ENCODE measurements at places on chromosomes 1 and 21.

- no peak for DNase-seq
These were observed 3.3 kb downstream of the TTLL10 start for GRCh38 chr1:1176931-1177330.

- peak; percentile 62 for DNase-seq
These were observed 102.0 kb downstream of the BEND5 start for GRCh38 chr1:48674641-48675040.

- no peak for DNase-seq
These were observed 6.3 kb downstream of the KLHL21 start for GRCh38 chr1:6596351-6596750.

GRCh38 chr1:239723776-239724367 lies 337.5 kb downstream of the CHRM3 start:
- DNase-seq: no peak

- peak; percentile 64 for DNase-seq
These were observed 116.0 kb downstream of the TTLL7 start for GRCh38 chr1:83882906-83883305.

- DNase-seq: no peak
These were observed 54.3 kb upstream of the GALNT2 start for GRCh38 chr1:230012741-230013140.

GRCh38 chr1:229047840-229048620 lies 222.9 kb upstream of the RAB4A start:
- DNase-seq: no peak

- DNase-seq: no peak
These were observed 2.9 kb downstream of the NFYC start for GRCh38 chr1:40694353-40694874.

DNA sequence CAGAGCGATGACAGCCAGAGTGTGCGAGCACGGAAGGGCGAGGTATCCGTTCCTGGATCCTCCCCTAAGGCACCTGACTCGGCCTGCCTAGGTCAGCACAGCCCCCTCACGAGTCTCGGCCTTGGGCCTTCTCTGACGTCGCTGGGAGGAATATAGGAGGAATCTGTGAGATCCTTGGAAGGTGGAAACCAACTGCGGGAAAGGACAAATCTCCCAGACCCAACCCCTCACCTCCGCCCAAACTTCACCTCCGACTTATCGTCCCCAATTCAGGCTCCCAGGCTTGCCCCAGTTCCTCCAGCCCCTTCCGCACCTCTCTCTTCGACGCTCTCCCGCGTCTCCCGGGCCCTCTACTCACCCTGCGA lies 494 bp downstream of the APH1A start:
- peak; percentile 31 for DNase-seq

GRCh38 chr1:38029081-38029681 lies 16.6 kb downstream of the UTP11 start:
- DNase-seq: peak; percentile 41

DNA sequence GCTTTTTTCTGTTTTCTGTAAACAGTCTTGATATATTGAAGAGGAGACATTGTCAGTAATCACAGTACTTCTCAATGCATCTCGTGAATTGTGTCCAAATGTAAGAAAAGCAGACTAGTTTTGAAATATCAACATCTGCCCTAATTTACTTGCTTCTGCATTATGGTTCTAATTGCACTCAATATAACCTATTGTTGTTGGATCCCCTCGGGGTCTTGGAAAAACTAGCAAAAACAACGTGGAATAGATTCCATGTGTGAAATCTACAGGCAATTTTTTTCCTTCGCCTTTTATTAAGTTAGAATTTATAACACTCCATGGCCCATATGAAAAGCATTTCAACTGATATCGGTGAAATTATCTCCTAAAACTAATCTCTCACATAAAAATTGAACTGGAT lies 236.5 kb downstream of the TTLL7 start:
- DNase-seq: no peak

DNA sequence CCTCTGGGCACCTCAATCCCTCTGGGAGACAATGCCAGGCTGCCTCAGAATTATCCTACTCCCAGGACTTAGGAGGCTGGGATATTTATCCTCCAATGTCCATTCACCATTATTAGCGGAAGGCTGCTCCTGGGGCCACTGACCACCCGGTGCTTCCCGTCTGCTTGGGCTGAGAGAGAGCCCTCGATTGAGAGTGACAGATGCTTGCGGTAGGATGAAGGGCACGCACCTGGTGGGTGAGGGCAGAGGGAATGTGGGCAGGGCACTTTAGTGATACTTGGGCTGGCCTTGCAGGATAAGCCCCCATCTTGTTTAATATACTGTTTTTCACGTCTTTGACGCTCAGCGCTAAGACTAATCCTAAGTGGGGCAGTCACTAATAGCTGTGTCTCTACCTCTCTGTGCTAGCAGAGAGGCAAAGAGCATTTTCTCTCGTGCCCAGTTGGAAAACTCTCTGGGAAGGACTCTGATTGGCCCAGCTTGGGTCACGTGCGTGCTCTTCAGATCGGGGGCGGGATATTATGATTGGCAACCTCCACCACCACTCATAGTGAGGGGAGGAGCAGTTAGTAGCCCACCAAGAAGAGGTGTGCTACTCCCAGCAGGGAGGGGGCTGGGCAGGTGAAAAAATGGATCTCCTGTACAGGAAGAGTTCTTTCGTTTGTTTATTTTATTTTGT lies 10.6 kb upstream of the PARS2 start:
- DNase-seq: peak; percentile 57

- peak; percentile 40 for DNase-seq
These were observed 25.5 kb downstream of the MAN1C1 start for GRCh38 chr1:25641931-25642573.

DNA sequence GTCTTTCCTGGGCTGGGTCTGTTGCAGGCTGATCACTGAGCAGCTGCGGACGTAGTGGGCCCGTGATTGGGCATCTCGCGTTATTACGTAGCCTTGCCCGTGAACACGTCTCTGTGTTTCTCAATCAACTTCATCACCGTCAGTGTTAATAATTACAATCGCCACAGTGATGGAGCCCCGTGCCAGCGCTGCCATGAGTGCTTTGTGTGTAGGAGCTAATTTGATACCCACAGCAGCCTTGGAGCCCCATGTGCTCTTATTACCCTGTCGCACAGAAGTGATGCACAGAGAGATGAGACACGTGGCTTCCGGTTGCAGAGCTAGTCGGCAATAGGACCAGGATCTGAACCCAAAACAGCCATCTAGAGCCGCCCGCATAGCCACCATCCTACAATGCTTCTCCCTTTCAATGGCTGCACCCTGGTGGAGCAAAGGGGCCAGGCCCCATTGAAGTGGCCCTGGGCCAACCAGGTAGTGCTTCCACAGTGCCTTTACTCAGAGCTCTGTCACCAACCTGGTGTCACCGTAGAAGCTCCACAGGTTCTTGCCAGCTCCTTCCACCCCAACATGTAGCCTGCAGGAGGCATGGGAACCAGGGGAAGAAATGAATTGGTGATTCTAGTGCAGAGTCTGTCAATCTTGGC lies 398.5 kb upstream of the VAMP3 start:
- DNase-seq: no peak

- DNase-seq: peak; percentile 31
These were observed 12.2 kb downstream of the UBE2U start for GRCh38 chr1:64215576-64215975.
